ENCODE measurements at places on chromosomes 4 and X. TPM values are rescaled to one million over a fixed set of nuclear protein-coding genes. Genes with fewer than 3 reads are reported as not detected.

The TXK gene
- 2.8 TPM for total RNA-seq

The RHOXF2 gene
- not detected for total RNA-seq

The FAM236D gene
- not detected for total RNA-seq

The XAGE2 gene
- not detected for total RNA-seq

The AKAP4 gene
- total RNA-seq = not detected

The RAB9B gene
- total RNA-seq = 42.9 TPM

The GAGE12J gene
- not detected for total RNA-seq

The HTN1 gene
- total RNA-seq = not detected
